ENCODE measurements at places on chromosomes 2 and 18.

GRCh38 chr2:74881626-74882298 lies 47.8 kb downstream of the HK2 start:
- no peak for DNase-seq

DNA sequence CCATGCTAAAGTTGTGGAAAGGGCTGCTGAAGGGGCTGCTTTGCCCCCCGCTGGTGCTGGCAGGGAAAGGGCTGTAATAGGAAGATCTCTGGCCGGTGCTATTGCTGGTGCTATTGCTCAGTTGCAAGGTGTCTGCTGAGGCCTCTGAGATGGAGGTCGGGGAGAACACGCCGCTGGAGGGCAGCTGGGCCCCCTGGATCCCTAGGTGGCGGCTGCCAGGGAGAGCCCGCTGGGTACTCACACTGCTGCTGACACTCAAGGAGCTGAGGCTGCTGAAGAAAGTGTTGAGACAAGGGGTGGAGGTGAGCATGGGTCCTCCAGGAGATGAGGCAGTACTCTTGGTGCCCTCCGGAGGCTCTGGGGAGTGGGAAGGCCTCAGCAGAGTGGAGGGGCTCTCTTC lies 4.2 kb downstream of the FOXI3 start:
- no peak for DNase-seq

DNA sequence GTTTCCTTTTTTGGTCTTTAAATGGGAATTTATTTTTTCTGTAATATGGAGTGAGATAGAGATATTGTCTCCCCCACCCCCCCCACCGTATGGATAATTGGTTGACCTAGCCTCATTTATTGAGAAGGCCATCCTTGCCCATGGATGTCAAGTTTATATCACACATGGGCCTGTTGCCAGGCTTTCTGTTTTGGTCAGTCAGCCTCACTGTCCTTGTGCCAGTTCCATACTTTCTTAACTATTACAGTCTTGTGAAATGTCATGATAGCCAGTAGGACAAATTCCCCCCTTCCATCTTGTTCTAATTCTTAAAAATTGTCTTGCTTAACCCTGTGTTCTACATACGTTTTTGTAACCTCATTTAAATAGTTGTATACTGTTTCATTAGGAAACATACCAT lies 12.5 kb downstream of the BABAM2 start:
- DNase-seq = no peak

- no peak for DNase-seq
These were observed 87.1 kb downstream of the GPR39 start for GRCh38 chr2:132503701-132504100.

Data from activated T-helper 1 cell treated with anti-CD3 and anti-CD28 coated beads, Interleukin-2, amount 50 U/mL, for 16 hours (primary cell).